ENCODE measurements at places on chromosomes 12 and 14.

GRCh38 chr14:36315159-36315853, 5.1 kb downstream of the MBIP start:
- DNase-seq, result no peak

DNA sequence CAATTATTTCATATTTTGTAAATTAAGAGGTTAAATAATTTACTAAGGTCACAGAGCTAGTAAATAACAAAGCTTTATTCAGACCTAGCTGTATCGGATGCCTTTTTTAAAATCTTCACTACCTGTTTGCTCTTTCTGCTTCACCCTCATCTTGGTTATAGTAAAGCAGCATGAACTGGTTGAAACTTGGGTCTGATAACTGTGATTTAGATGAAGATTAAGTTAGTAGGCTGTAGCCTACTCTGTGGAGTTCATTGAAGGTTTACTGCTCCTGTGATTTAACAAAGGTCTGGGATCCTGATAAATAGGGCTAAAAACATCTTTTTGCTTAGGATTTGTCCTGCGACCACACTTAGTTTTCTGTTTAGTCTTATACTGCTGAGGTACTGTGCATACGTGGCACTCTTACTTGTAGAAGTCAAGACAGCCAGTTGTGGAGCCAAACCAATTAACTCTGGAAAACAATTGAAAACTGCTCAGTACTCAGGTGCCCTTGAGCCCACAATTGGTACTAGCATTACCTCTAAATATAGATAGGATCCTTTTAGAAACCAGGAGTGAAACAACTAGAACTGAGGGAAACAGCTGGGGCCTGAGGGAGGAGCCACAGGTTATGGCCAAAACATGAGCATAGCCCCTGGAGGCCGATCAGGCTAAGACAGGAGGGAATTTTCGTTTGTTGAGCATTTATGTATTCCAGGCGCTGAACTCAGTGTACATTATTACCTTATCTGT, 2.3 kb downstream of the SPATS2 start:
- DNase-seq, result no peak

- no peak for DNase-seq
Observed at GRCh38 chr12:80716696-80717469, at the start of gene MYF5. Gene MYF5, plus strand, starts transcription at chr12:80716912. Its CDS starts 152 bp downstream, at chr12:80717064.

- peak; percentile 52 for DNase-seq
Observed at GRCh38 chr14:89411976-89412375, 5.1 kb downstream of the FOXN3 start.

GRCh38 chr14:60861545-60862140, 119.2 kb downstream of the TRMT5 start:
- DNase-seq, result no peak

DNA sequence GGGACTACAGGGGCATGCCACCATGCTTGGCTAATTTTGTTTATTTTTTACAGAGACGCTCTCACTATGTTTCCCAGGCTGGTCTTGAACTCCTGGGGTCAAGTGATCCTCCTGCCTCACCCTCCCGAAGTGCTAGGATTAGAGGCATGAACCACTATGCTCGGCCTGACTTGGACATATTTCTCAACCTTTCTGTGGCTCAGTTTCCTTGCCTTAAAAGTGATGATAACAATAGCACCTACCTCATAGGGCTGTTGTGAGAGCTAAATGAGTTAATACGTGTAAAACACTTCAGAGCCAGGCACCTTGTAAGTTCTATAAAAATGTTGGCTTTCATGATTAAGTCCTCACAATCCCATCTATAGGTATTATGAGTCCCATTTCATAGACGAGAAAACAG, 89.2 kb upstream of the METAP2 start:
- no peak for DNase-seq

DNA sequence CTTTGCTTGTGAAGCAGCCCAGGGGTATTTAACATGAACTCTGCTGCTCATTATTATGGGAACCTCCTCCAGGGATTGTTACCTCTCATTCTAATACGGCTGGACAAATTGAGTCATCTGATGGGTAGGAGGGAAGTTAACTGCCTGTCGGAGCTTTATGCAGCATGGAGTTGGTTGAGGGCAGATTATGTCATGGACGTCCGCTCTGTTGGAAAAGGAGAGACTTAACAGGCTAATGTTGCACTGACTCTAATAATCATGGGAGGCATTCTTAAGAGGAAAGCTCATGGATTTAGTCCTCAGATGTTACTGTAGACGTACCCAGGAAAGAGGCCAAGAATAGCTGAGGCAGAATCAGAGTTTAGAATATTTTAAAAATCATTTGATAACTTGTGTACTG, 9.9 kb downstream of the POP5 start:
- DNase-seq, result no peak

DNA sequence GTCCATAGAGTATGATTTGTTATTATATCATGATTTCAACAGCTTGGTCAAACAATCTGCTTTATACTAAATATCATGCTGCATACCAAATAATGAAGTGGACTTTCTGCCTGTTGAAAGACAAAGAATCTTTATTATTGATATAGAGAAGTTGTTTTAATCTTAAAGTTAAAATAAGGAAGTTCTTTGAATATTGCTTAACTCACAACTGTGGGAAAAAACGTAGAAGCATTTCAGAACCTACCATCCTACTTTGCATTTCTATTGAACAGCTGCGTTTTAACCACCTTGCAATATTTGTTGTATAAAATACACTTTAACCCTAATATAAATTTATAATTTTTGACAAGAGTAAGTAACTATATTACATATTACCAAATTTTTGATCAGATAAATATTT, 22.9 kb upstream of the ARL1 start:
- no peak for DNase-seq

DNA sequence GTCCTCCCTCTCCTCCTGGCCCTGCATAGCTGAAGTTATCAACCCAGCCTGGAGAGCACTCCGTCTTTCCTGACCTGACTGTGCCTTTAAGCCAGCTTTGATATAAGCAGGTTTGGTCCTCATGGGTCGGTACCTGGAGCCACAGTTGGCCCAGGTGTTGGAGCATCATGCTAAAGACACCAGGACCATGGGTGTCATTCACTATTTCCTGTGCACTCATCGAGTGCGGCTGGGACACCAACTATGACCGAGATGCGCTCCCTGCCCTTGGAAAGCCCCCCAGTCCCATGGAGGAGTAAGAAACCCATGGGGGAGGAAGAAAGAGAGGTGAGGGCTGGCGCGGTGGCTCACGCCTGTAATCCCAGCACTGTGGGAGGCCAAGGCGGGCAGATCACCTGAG, 78.9 kb upstream of the CCND2 start:
- DNase-seq, result no peak

DNA sequence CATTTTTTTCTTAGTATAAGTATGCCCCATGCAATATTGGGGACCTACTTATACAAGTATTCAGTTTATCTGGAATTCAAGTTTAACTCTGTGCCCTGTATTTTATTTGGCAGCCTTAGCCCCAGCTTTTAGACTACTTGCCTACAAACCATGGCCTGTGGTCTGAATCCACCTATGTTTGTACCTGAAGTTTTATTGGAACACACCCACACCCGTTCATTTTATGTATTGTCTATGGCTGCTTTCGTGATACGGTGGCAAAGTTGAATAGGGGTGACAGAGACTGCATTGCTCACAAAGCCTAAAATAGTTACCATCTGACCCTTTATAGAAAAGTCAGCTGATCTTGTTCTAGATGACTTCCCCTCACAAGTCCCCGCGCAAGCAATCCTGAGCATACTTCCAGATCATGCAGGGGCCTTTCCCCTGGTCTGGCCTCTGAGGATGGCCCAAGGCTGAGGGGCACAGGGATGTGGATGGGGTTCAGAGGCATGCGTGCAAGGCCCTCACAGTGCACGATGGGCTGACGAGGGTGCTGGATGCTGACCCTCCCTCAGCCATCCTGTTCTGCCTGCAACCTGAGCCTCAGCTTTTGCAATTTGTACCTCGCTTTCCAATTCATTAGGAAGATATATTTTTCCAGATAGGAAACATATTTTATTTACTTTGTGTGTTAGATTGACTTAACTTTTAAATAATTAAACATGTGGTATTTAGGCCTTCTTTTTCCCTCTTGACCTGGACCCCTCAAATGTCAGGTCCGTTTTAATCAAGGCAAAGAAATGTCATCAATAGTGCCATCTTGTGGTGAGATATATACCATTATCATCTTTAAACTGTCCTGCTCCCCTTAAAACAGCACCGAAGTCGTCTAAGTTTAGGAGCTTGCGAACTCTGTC, 527.3 kb upstream of the CCDC196 start:
- no peak for DNase-seq

- DNase-seq, result no peak
Observed at GRCh38 chr12:94326727-94327126, 132.9 kb downstream of the CEP83 start.

- no peak for DNase-seq
Observed at GRCh38 chr12:111419784-111420183, 14.1 kb downstream of the SH2B3 start.

- no peak for DNase-seq
Observed at GRCh38 chr12:27185234-27186021, 58.7 kb upstream of the STK38L start.

DNA sequence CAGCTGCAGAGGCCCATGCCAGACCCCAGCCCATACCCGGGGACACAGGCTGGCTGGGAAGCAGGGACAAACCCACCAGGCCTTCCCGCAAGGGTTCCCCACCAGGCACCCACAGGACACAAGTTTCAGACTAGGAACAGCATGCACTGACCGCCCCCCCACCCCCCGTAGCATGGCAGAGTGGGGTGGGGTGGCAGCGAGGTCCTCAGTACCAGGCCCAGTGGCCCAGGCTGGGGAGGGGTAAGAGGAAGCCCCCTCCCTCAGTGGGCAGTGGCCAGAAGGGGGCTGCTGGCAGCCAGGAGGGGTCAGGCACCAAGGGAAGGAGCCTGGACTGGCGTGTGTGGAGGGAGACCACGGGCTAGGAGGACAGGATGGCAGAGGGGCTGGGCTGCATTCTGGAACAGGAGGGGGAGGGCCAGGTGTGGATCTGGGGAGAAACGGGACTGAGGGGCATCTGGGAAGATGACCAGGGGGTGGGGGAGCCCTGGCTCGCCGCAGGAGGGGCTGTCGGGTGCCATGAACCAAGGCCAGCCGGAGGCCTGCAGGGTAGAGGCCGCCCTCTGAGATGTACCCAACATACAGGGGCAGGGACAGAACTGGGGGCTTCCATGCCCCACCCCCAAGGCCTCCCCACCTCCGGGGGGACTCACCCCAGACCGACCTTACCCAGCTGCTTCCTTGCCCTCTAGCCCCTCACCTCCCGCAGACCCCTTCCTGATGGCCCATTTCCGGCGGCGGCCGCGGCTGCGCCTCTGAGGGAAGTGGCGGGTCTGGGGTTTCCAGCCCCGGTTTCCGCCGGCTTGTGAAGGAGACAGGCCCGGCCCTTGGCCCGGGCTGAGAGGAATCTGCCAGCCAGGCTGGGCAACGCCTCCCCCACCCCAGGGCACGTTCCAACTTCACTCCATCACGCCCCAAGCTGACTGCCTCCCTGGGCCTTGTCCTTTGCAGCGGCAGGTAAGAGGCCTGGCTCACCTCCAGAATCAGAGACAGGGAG, 5.6 kb upstream of the JAG2 start:
- DNase-seq, result no peak

- DNase-seq, result no peak
Observed at GRCh38 chr14:56976211-56976610, 165.9 kb upstream of the OTX2 start.

GRCh38 chr12:94263011-94263811, 114.8 kb downstream of the PLXNC1 start:
- DNase-seq, result peak; percentile 66

GRCh38 chr14:101862711-101863110, 101.2 kb downstream of the PPP2R5C start:
- DNase-seq, result no peak

DNA sequence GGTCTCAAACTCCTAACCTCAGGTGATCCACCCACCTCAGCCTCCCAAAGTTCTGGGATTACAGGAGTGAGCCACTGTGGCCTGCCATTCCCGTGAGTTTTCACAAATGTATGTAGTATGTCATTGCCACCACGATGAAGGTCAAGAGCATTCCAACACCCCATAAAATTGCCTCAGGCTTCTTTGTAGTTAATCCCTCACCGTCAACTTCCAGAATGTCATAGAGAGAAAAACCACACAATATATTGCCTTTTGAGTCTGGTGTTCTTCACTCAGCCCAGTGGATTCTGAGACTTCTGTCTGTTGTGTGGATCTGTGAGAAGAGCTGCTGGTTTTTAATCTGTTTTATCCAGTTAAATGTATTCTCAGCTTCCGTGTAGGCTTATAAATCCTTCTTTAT, 12.6 kb upstream of the CFAP251 start:
- no peak for DNase-seq

DNA sequence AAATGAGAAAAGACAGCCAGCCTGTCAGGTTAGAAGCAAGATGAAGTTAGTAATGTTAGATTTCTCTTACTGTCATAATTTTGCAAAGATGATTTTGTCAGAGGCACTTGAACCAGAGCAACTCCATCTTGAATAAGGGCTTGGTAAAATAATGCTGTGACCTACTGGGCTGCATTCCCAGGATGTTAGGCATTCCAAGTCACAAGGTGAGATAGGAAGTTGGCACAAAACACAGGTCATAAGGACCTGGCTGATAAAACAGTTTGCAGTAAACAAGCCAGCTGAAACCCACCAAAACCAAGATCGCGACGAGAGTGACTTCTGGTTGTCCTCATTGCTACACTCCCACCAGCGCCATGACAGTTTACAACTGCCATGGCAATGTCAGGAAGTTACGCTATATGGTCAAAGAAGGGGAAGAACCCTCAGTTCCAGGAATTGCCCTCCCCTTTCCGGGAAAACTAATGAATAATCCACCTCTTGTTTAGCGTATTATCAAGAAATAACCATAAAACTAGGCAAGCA, 1313.5 kb upstream of the TMEM132C start:
- no peak for DNase-seq

- DNase-seq, result no peak
Observed at GRCh38 chr14:93742761-93743160, 45.5 kb downstream of the PRIMA1 start.

- no peak for DNase-seq
Observed at GRCh38 chr12:51442324-51442723, 17.7 kb downstream of the SLC4A8 start.

GRCh38 chr14:23539248-23540140, 12.1 kb downstream of the ZFHX2 start:
- DNase-seq, result no peak

- no peak for DNase-seq
Observed at GRCh38 chr12:49093792-49094159, 825 bp downstream of the DHH start.

Data from suprapubic skin (tissue), 4 donors.